ENCODE measurements at places on chromosomes 6 and 20. TPM values are rescaled to one million over a fixed set of nuclear protein-coding genes. Genes with fewer than 3 reads are reported as not detected.

DNA sequence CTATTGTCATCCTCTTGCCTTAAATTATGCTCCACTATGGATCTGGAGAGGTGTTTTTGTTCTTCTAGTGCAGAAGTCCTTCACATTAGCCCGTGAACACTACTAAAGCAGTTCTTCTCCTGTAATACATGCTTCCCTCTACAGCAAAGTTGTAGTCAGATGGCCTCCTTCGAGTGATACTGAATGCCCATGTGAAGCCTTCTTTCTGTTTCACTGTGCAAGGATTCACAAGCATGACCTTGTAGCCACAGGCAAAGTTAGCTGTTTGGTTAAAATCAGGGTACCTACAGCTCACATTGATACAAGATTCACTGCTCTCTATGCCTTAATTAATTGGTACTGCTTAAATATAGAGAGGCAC is 47.6 kb downstream of the ARHGAP18 start:
- DNase-seq = no peak

GRCh38 chr6:49479308-49479970 is 16.3 kb downstream of the CENPQ start:
- no peak for DNase-seq

The RAET1E gene
- total RNA-seq = not detected

DNA sequence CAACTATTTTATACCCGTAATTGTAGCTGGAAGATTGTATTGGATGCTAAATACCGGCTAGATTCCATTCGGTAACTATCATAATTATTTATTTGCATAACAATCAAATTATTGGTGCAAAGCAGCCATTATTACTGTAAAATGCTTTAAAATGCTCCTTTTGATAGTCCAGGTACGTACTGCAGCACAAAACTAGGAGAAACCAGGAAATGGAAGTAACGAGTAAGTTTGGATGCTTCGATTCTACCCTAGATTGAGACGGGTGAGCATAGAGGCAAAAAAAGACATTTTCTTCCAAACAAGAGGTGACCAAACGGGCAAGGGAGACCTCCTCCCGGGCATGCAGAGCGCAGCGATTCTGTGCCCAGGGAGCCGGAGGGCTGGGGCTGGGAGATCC is 469 bp upstream of the XRN2 start:
- no peak for DNase-seq

The PLG gene
- total RNA-seq = not detected

DNA sequence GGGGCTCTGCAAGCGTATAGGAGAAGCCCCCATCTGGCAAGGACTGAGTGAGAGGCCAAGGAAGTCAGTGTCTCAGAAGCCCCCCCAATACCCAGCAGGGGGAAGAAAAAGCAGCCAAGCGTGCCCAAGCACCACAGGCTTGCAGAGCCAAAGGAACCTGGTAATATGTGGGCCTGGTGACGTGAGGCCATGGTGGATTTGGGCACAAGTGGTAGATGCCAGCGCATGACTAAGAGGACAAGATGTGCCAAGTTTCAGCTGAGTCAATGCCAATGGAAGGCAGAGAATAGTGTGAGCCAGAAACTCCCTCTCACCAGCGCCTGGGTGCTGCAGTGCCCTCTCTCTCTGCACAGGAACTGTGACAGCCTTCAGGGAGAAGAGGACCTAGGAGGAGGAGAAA is 110.0 kb downstream of the QRSL1 start:
- DNase-seq = no peak

DNA sequence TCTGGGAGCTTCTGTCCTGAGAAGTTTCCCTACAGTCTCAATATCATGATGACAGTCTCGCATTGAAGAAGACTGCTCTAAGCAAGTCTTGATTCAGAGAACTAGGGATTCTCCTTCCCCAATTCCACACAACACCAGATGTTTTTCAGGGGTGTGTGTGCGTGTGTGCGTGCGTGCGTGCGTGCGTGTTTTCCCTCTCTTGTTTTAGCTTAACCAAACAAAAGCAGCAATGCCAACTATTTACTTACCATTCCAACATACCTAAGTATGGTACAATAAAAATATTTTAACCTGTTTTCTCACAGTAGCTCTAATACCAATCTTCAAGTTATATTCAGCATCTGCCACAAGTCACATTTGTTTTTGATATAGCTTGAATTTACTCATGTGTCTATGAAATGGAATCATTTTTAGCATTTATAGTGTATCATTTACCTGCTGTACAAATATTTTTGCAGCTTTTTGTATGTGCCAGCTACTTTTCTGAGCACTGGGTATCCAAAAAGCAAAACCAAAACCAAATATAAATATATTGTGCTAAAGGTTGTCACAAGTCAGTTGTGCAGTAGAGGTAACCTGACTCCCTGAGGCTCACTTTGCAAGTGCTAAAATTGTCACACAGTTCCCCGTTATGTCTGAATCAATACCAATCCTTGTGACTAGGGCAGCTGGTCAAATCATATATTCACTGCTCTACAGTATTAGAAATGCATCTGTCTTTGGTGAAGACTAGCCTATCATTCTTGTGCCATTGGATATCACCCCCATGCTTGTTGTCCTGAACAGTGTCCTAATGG is 21.7 kb upstream of the MYLIP start:
- no peak for DNase-seq

DNA sequence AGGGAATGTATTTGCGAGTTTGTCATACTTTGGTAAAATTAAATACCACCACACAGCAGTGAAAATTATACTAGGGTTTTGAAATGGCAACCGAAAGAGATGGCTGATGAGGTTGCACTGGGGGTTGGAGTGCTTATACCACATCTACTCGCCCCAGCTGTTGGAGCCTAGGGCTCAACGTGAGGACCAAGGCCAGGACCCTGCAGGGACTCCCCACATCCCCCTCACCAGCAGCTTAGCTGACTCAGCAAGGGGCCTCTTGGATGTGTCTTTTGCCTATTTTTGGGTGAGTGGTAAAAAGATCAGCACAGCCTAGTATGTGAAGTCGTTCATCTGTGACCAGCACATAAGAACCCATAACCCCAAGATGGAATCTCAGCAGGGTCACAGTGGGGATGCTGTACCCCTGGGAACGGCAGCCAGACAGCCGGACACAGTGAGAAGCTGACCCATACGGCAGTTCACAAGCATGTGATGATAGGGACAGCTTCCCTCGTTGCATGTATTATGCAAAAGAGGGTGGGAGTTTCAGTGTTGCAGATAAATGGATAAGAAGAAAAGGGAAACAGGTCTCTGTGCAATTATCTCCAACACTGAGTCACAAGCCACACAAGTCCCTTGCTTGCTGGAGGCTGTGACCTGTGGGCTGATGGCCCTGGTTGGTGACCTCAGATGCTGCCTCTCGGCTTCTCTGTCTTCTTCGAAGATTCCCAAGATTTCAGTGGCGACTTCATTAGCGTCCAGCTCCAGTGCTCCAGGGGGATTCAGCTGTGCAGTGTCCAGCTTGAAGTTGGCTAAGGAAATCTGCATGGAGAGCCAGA is 20.9 kb upstream of the SPO11 start:
- no peak for DNase-seq

The GPR63 gene
- 2.9 TPM for total RNA-seq

GRCh38 chr6:34043359-34043758 is 102.5 kb downstream of the GRM4 start:
- no peak for DNase-seq

GRCh38 chr6:140051521-140052512 is 677.4 kb upstream of the CITED2 start:
- DNase-seq = no peak

- DNase-seq = no peak
These were observed 51.7 kb downstream of the CNKSR3 start for GRCh38 chr6:154458565-154459470.

DNA sequence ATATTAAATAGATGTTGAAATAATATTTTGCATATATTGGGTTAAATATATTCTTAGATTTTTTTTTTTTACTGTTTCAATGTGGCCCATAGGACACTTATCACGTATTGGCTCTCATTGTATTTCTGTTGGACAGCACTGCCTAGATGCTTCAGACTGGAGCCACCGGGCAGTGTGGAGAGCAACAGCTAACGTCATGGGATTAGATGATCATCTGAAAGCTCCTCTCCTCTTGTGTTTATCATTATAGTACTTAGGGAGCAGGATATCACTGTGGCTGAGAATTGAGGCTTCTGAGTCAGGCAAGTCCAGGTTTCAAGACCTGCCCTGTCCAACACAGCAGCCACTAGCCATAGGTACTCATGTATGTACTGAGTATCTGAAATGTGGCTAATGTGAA is 87.4 kb downstream of the ZHX3 start:
- no peak for DNase-seq

DNA sequence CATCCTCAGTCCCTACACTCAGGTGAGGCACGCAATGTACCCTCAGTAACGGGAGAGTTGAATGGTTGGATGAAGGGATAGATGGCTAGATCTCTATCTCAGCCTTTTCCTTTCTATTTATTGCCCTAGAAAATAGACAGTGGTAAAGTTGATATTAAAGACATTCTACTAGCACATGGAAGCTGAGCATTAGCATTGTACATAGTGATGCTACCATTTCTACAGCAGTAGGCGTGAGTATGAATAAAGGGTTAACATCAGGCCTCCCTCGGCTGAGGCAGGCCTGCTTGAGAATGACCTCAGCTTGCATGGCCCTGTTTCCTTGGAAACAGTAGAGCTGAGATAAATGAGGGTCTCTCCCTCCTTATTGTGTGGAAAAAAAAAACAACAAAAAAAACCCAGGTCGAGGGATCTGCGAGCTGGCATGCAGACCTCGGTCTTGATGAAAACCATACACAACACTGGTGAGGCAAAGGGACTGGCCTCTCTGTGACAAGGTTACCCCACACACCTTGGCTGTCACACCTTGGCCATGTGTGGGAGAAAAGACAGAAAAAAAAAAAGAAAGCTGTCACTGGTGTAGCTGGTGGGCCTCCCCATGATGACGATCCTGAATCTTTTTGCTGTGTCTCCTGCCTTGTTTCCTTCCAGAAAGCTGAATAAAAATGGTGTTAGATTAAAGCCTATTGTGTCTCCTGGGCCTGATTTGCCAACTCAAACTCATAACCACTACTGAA is 160.0 kb downstream of the HACE1 start:
- DNase-seq = no peak

The RSPH4A gene
- total RNA-seq = 0.15 TPM

DNA sequence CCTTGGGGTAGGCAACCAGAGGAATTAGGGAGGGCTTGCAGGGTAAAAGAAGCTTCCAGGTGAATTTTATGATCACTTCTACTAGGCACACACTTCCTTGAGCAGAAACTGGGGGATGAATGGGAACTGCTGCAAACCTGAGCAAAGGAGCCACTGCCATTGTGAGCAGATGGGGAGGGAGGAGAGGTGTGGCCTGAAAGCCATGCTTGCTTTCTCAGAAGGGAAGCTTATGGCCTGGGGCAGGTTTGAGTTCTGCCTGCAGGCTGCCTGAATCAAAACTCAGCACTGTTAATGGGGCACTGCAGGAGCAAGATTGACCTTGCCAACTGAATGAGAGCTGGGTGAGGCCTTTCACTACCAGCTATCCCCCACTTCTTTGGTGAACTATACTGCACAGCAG is 328.1 kb downstream of the NKAIN2 start:
- no peak for DNase-seq

The LST1 gene
- total RNA-seq = 33.3 TPM

GRCh38 chr20:1875183-1875554 is 20.0 kb upstream of the SIRPA start:
- no peak for DNase-seq

GRCh38 chr20:63087872-63088680 is 81.3 kb upstream of the BHLHE23 start:
- DNase-seq = no peak

DNA sequence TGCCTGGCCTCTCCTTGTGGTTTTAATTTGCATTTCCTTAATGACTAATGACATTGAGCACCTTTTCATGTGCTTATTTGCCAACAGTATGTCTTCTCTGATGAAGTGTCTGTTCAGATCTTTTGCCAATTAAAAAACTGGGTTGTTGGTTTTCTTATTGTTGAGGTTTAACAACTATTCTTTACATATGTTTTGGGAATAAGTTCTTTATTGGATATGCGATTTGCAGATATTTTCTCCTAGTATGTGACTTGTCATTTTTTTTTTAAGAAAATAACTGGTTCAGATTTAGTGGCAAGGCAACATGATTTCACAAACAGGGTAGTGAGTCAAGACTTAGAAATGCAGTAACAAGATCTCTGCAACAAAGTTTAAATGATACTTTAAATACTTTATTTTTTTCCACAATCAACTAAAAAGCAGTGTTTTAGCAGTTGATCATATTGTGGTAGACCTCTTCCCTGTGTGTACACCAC is 67.8 kb downstream of the TIAM2 start:
- no peak for DNase-seq

The FAM162B gene
- not detected for total RNA-seq

DNA sequence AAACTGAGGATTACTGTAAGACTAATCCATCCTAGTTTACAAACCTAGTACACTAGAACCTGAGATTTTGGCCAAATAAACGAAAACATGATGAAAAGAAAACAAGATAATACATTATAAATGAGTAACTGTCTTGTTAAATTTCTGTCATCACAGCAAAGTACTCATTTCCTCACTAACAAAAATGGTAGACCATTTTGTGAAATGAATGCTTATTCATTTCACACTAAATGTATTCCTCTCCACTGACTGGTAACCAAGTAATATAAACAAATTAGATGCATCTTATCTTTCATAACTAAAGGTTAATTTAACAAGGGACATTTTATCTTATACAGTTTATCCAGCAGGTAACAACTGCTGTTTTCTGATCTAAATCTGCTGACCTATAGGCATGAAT is 143.7 kb downstream of the REV3L start:
- DNase-seq = no peak

DNA sequence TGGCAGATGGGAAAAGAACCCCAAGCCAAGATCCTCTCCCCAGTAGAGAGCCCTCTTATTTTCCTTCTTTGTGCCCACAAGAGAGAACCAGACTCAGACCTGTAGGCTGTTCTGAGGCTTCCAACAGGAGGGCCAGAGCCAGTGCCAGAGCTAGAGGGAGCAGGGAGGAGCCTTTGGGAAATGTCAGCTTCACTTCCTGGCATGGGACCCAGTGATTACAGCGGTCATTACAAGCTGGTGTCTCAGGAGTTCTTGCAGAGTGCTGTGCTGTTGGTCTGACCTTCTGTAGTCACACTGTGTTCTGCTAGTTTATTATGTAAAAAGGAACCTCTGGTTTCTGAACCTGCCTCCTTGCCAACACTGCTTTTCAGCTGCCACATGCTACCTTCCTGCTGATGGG is 38.9 kb downstream of the STK35 start:
- DNase-seq = no peak

- no peak for DNase-seq
These were observed 38.9 kb upstream of the FILIP1 start for GRCh38 chr6:75532521-75532920.

- DNase-seq = no peak
These were observed 8.2 kb downstream of the ARHGAP40 start for GRCh38 chr20:38609815-38610214.

- no peak for DNase-seq
These were observed 300.6 kb upstream of the ECI2 start for GRCh38 chr6:4435981-4436445.
